ENCODE measurements at places on chromosomes 12 and 14.

DNA sequence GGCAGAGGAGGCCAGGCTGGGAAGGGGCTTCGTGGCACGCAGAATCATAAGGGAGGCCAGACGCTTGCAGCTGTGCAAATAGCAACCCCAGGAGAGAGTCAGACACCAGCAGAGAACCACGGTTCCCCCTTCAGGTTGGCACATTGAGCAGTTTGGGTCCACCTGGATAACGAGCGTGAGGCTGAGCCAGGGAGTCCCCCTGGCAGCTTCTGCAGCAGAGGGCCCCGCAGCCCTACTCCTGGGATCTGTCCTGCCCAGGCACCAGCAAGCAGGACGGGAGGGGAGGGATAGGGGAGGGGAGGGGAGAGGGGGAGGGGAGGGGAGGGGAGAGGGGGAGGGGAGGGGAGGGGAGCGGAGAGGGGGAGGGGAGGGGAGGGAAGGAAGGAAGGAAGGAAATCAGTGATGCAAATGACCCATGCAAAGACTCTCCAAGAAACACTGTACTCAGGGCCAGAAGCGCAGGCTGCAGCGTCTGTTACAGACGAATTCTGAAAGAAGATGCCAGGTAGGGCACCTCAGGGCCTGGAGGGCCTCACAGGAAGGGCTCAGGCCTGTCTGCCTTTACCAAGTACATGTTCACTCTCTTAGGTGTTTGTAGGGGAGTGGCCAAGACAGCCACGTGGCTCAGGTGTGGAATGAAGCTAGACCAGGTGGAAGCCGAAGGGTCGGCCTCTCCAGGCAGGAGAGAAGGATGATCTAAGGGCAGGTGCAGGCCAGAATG lies 32.3 kb upstream of the MMP17 start:
- DNase-seq: no peak

DNA sequence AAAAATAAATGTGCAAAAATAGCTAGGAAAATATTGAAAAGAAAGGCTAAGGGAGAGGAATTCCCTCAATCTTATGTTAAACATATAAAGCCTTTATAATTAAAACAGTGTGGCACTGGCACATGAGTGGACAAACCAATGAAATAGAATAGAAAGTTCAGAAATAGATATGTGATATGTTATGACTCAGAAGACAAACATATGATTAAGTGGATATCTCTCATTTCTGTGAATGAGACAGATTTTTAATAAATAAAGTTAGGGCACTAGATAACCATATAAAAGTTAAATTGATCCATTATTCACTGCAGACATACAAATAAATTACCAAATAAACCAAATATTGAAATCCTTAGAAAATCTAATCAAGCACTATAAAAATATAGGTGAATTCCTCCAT lies 73.0 kb downstream of the ALG10B start:
- no peak for DNase-seq

DNA sequence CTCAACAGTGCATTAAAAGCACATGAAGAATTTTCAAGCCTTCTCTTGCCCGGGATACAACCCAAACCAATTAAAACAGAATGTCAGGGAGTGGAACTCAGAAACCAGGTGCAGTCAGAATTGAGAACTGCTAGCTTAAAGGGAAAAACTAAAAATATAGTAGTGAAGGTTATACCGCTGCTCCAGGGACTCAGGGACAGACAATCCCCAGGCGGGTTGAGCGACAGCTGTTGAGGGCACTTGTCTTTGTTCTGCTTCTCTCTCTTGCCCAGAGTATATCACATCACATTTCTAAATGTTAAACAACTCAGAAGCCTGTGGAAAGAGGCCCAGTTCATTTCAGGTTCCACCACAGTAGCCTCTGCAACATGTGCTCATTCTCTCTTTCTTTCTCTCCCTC lies 93.1 kb downstream of the SLC5A8 start:
- DNase-seq: no peak

DNA sequence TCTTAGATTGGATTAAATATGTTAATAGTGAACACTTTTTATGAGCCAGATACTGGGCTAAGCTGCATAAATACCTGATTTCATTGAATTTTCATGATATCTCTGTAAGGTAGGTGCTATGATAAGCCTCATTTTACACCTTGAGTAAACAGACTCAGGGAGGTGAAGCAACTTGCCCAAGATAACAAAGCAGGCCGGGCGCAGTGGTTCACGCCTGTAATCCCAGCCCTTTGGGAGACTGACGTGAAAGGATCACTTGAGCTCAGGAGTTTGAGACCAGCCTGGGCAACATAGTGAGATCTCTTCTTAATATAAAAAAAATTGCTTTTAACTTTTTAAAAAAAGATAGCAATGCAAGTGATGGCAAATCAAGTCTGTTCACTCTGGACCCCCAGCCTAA lies 1.4 kb downstream of the GNB3 start:
- DNase-seq: no peak

GRCh38 chr14:23542261-23542660 lies 9.3 kb downstream of the ZFHX2 start:
- no peak for DNase-seq

DNA sequence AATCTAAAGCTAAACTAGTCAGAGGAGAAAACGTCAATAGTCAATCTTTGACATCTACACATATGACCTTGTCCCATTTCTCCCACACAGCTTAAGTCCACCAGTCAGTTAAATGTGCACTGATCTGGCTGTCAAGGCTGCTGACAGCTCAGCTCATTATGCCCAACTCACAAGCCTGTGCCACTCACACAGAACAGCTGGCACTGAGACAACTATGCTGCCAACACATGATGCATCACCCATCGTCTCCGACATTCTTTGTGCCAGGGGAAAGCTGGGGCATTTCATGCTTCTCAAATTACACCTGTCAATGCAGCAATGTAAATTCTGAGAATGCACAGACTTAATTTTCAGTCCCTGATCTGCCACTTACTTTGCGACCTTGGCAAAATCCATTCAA lies 25.3 kb downstream of the GNS start:
- DNase-seq: no peak

GRCh38 chr12:91138337-91138920 lies 27.1 kb upstream of the LUM start:
- no peak for DNase-seq

- no peak for DNase-seq
Measured at GRCh38 chr14:61608245-61609165, 86.8 kb upstream of the HIF1A start.

- DNase-seq: no peak
Measured at GRCh38 chr14:103730490-103731035, 15.0 kb downstream of the ZFYVE21 start.

DNA sequence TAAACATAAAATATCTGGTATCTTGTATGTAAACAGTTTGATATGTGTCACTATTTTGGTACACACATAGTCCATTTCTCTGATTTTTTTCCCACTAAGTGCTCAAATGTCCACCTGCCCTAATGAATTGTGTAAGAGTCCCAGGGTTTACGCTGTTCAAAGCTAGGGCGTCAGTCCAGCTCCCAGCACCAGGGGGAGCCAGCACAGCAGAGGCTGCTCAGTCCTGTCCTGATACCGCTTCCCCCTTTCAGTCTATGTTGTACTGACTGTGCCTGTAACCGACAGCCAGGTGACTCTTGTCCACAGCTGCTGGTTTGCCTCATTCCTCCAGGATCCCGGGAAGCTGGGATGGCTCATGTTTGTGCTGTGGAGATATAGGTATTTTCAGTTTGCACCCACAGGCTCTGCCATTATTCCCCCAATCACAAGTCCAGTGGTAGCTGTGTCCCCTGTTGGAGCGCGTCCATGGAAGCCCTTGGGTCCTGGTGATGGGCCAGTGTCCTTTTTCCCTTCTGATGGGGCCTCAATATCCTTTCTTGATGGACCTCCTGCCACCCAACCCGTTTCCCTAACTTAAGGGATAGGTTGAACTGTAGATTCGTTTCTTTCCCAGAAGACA lies 242.0 kb downstream of the NEDD1 start:
- no peak for DNase-seq

All from activated naive CD4-positive, alpha-beta T cell (primary cell).